ENCODE measurements at places on chromosomes 7 and 10.

GRCh38 chr10:28797904-28798371, 120.6 kb downstream of the BAMBI start:
- DNase-seq: no peak

DNA sequence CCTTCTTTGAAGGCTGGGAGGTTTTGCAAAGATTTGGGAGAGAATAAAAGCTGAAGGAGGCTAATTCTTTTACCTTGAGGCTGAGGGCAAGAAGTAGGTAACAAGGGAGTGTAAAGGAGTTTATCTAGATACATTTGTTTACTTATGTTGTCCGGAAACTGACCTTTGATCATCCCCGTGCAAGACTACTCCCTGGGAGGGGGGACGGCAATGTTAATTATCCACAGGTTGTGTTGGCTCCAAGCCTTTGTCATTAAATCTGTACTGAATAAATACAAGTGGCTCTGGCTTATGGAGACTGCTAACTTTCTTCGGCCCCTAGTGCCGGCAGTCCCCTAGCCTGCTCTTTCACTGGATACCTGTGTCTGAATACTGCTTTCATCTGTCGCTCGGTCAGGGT, 1250.6 kb upstream of the LRRTM3 start:
- no peak for DNase-seq

- DNase-seq: no peak
These were observed 241.8 kb downstream of the CREB5 start for GRCh38 chr7:28654110-28654509.

GRCh38 chr10:110931769-110932381, 12.5 kb downstream of the SHOC2 start:
- no peak for DNase-seq

GRCh38 chr10:26044141-26044749, 110.2 kb downstream of the MYO3A start:
- no peak for DNase-seq

DNA sequence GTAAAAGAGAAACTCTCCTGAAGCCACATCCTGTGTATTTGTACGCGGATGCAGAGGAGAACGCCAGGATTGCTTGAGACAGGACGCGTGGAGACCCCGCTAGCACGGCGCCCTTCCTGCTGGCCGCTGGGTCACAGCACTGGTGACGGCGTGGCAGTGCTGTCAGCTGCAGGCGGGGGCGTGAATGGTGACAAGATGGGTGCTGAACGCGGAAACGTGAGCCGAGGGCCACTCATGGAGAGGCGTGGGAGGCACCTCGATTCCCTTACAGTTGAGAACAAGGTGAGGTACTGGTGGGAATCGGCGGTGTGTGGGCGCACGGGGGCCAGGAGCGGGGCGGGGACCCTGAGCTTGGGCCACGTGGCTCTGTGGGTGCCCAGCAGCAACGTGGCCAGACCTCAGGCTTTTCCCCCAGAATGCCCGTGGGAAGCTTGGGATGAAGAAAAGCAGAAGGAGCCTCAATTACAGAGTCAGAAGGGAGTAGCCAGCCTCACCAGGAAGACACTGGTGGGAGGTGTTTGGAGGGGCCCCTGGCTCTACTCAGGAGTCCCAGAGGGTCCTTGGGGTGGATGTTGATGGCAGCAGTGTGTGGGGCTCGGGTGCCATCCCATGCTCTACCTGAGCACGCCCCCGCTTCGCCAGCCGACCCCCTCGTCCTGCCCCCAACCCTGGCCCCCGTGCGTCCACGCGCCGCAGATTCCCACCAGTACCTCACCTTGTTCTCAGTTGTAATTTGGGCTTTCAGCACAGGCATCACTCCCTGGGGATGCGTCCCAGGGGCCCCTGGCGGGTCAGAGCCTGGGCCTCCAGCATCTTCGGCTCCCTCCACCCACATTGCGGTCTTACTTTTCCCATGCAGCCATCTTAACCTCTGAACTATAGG, 208.4 kb upstream of the TCERG1L start:
- DNase-seq: no peak

DNA sequence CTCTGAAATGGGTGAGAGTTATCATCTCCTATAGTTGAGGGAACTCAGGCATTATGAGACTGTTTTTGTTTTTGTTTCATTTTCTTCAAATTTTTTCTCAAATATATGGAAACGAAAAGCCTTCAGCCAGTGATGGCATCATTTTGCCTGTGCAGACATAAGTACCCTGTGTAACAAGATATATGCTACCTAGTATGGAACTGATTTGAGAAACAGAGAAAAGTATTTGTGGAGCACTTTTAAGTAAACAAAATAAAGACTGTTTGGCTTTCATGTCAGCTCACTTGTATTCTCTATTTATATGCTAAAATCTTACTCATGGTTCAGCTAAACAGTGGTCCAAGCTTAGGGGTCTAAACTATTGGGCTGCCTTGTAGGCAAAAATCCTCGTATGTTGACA, 150.6 kb downstream of the WNT2 start:
- no peak for DNase-seq

DNA sequence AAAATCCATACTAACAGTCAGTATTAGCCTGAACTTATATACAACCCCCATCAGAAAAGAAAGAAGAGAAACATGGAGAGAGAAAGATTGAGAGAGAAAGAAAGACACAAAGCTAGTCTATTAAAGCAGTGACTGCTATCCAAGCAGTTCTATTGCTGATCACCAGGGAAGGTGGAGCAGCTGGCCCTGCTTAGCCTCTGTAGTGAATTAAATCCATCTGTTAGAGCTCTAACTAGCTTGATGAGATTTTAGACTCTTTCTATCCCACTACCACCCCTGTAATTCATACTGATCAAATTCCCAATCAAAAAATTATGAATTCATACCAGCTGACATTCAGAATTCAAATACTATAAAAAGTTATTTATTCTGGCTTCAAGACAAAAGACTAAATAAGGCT, 486.0 kb upstream of the LRRN3 start:
- no peak for DNase-seq

Data from fibroblast of the conjunctiva (primary cell).